ENCODE measurements at places on chromosomes 12 and 14.
A peak's percentile ranks its signal among the peaks of the same experiment; 100 is the strongest.

- no peak for DNase-seq
These were observed 11.1 kb downstream of the SPTSSA start for GRCh38 chr14:34450958-34451357.

GRCh38 chr12:53180220-53180930 lies at the start of the genes CSAD and ZNF740:
CSAD (minus strand) TSS chr12:53180925; CDS start chr12:53173470, 7,455 bp downstream.
ZNF740 (plus strand) TSS chr12:53180722; CDS start chr12:53181984, 1,262 bp downstream.
- peak; percentile 81 for DNase-seq

DNA sequence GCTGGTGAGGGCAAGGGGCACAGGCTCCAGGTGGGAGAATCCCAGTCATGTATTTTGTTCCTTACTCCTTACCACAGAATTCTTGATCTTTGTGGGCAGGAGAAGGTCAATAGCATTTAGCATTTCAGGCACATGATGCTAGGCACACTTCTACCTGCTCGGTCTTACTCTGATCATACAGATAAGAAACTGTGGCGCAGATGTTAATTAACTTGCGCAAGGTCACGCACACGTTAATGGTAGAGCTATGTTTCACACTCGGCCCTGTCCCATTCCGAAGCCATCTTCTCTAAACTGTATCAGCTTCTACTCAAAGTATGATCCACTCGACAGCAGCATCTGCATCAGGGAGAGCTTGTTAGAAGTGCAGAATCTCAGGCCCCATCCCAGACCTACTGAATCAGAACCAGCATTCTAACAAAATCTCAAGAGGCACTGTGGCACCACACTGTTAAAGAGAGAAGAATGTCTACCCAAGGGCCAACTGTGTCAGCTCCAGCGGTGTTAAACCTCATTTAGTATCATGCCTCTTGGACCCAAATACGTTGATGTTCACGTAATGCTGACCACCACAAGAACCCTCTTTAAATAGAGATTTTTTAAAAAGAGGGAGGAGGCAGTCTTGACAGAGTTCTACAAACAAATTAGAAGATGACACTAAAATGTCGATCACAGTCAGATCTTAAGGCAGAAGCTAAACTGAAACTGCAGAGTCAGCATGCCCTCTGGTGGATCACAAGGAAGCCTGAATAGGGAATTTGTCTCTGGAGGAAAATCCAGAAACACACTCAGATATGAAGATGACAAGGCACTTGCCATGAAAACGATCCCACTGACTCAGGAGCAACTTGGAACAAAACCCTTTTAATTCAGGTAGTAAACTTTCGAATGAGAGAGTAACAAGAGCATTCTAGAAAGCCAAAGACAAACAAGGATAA lies 7.3 kb downstream of the STXBP6 start:
- no peak for DNase-seq

- DNase-seq, result no peak
These were observed 444.3 kb downstream of the NELL2 start for GRCh38 chr12:44431647-44432343.

DNA sequence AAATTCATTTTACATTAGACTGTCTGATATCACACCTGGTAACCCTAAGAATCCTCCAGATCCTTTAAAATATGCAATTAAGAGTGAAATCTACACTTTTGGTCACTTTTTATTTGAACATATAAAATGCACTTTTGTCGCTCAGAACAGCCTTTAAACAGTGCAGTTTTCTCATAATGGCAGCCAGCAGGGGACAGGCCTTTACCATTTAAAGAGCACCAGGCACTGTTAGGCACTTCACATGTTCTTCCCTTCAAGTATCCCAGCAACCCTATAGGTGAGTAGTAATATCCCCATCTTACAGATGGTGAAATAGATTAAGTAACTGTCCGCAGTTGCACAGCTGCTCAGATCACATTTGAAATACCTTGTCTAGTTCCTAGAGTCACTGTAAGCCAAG lies 11.3 kb upstream of the SAMD4A start:
- DNase-seq, result no peak

DNA sequence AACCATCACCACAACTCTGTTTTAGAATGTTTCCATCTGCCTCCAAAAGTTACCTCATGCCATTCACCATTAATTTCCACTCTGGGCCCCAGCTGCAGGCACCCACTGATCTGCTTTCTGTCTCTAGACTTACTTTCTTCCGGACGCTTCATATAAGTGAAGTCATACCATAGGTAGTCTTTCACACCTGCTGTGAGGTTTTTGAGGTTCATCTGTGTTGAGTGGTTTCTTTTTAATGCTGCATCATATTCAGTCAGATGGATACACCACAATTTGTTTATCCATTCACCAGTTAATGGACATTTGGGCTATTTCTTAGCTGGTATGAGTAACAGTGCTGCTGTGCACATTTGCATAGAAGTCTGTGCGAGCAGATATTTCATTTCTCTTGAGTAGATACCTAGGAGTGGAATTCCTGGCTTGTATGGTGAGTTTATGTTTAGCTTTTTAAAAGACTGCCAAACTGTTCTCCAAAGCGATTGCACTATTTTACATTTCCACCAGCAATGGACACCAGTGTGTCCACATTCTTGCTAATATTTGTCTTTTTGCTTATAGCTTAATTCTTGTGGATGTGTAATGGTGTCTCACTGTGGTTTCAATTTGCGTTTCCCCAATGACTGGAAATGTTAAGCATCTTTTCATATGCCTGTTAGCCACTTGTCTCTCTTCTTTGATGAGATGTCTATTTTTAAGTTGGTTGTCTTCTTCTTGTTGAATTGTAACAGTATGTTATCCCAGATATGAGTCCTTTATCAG lies 48.3 kb downstream of the ZFYVE21 start:
- DNase-seq, result no peak

- no peak for DNase-seq
These were observed 422.3 kb downstream of the VRK1 start for GRCh38 chr14:97219431-97220017.

- no peak for DNase-seq
These were observed 12.9 kb downstream of the BRI3BP start for GRCh38 chr12:125006365-125006764.

- no peak for DNase-seq
These were observed 6.0 kb upstream of the ACOT6 start for GRCh38 chr14:73606271-73606670.

- no peak for DNase-seq
These were observed 267.6 kb upstream of the OR4E1 start for GRCh38 chr14:21940887-21941856.

- no peak for DNase-seq
These were observed 137.8 kb downstream of the ADGRD1 start for GRCh38 chr12:131091413-131091975.

- DNase-seq, result no peak
These were observed 4.0 kb upstream of the RNASE4 start for GRCh38 chr14:20680363-20680762.

DNA sequence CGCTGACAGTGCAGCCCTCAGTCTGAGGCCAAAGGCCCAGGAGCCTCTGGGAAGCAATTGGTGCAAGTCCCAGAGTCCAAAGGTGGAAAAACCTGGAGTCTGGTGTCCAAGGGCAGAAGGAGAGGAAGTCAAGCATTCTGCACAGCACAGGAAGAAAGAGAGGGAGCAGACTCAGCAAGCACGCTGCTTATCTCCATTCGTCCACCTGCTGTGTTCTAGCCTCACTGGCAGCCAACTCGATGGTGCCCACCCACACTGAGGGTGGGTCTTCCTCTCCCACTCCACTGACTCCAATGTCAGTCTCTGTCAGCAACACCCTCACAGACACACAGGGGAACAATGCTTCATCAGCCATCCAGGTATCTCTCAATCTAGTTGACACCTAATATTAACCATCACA lies 38.8 kb downstream of the HELB start:
- DNase-seq, result no peak

DNA sequence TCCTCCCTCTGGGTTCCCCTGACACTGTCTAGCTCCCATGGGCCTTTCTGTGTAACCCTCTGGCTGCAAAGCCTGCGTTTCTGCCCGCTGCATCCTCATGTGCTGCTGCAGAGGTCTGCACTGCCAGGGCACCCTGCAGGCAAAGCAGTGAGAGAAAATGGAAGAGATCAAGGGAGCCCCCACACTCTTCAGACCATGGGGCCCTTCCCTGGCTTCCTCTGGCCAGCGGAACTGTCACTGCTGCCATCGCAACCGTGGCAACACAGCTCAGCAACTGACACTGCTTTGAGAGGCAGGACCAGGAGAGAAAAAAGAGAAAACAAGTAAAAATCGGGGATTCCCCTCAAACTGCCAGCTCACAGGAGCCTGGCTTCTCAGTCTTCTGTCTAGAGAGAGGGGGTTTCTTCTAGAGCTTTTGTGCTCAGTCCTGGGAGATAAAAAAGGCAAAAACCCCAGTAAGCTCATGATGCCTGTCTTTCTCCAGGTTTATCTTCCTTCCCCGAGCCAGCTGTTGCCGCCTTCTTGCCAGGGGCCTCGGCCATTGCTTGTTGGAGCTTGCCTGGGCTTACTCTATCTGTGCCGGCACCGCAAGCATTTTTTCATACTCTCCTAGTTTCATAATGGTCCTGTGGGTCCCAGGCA lies 38.9 kb downstream of the C14orf132 start:
- DNase-seq, result no peak

DNA sequence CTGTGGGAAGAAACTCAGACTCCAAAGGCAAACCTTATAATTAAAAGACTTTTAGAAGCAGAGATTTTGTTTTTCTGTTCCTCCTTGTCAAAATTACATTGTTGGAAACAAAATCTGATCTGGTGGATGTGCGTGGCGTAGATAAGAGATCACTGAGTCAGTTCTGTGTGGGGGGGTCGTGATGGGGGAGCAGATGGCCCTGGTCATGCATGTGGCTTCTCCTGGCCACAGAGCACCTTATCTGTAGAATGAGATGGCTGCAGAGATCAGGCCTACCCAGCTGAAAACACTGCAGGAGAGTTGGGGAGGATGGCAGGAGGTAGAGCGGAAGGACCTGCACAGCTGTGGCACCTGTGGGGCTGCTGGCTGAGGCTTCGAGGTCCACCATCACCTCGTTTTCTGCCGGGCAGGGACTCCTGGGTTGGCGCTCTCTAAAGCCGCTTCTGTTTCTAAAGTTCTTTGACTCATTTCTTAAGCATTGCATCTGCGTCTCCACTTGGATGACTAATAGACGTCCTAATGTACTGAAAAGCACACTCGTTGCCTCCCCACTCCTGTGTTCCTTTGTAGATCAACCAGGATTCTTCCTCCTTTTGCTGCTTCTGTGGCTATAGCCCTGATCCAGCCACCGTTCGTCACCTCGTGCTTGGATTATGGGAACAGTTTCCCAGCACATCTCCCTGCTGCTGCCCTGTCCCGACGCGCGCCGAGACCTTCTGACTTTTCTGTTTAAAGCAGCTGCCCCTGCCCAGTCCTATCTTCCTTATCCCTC lies 93.4 kb downstream of the TSPAN9 start:
- DNase-seq, result peak; percentile 54

- DNase-seq, result no peak
These were observed 624.9 kb upstream of the FOXG1 start for GRCh38 chr14:28141662-28142061.

- DNase-seq, result no peak
These were observed 34.8 kb downstream of the CRACR2A start for GRCh38 chr12:3718100-3718499.

GRCh38 chr14:70156592-70156991 lies 32.2 kb downstream of the SLC8A3 start:
- no peak for DNase-seq

GRCh38 chr12:89258240-89258969 lies 93.9 kb downstream of the DUSP6 start:
- DNase-seq, result no peak

- DNase-seq, result no peak
These were observed 1.2 kb downstream of the CDK2AP1 start for GRCh38 chr12:123270214-123271000.
